ENCODE measurements at places on chromosomes 1 and 21. TPM values are rescaled to one million over a fixed set of nuclear protein-coding genes. Genes with fewer than 3 reads are reported as not detected.

OR2L5 gene
- polyA plus RNA-seq, result not detected

HJV gene
- polyA plus RNA-seq, result 0.20 TPM

KCNN3 gene
- polyA plus RNA-seq, result 2.9 TPM

FAM163A gene
- 2.1 TPM for polyA plus RNA-seq

RIPK4 gene
- polyA plus RNA-seq, result 18.2 TPM

OLFML3 gene
- polyA plus RNA-seq, result 168 TPM

- no peak for DNase-seq
Measured at GRCh38 chr1:109467301-109467777, 993 bp downstream of the SYPL2 start.

DNA sequence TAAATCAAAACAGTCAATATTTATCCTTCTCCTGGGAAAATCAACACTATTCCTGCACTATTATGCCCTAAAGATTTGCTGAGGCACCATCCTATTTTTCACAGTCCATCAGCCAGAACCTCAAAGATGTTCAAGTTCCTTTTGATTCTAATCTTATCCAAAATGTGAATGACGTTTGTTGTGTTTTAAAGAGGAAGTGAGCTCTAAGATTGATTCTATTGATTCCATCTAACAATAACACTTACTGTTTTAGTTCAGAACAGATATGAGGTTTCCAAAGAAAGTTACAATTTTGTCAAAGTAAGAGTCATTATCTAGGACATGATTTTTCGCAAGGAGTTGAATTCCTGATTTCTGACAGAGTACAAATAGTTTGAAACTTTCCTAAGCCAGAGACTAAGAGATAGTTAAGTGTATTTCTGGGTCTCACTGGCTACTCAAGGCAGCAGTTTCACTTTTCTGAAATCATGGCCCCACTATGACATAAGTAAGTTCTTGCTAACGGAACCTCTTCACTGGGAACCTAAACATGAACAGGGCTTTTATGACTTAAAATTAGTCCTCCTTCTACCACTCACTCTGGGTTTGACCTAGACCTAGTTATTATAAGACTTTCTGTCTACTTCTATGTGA is 84.7 kb downstream of the LHX9 start:
- no peak for DNase-seq

- no peak for DNase-seq
Measured at GRCh38 chr21:42755766-42756579, 102.6 kb downstream of the PDE9A start.

DNA sequence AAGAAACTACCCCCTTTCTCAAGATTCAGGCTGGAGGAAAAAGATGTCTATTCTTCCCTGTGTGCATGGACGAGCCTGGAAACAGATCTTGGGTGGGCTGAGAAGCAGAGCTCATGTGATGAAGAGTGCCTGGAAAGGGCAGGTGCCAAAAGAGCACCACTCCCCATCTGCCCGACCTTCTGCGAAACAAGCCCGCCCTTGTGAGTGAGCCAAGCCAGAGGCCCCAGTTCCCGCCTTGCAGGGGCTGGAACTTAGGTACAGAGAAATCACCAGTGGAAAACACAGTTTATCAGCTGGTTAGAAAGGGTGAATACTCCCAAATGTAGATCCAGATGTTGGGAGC is 26.7 kb upstream of the A3GALT2 start:
- DNase-seq, result no peak

DNA sequence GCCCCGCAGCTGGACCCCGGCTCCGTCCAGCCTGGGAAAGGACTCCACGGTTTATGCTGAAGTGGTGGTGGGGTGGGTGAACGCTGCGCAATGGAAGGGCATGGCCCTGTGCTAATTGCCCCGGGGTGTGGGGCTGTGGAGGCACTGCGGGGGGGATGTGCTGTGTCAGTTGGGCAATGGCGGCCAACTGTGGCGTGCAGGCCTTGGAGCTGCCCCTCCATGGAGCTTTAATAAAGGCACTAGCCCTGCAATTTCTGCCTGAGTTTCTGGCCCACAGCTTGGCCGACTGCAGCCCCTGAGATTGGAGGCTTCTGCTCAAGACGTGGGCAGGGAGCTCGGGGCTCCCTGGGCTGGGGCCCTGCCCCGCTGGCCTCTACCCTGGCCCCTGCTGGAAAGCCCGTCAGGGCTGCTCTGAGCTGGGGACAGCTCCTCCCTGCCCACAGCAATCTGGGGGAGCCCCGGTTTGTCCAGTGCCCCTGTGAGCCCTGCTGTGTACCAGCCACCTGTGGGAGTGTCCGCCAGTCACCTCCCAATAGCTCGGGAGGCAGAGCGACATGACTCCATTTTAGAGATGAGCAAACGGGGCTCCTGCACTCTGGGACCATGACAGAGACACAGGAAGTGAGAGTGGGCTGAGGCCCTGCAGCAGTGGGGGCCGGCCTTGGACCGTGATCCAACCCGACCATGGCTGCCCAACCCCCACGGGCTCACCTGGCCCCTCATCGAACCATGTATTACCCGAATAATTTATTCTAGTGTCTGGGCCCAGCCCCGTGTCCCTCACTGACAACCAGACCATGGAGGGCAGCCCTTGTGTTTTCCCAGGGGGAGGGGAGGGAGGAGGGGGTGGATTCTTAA is 8.7 kb upstream of the TNFRSF14 start:
- DNase-seq, result no peak

GRCh38 chr1:151807766-151808165 is 2.5 kb upstream of the LINGO4 start:
- no peak for DNase-seq

GRCh38 chr1:160103658-160104408 is 5.4 kb upstream of the IGSF8 start:
- no peak for DNase-seq

- no peak for DNase-seq
Measured at GRCh38 chr21:32112195-32112594, 166.7 kb downstream of the MIS18A start.

DNA sequence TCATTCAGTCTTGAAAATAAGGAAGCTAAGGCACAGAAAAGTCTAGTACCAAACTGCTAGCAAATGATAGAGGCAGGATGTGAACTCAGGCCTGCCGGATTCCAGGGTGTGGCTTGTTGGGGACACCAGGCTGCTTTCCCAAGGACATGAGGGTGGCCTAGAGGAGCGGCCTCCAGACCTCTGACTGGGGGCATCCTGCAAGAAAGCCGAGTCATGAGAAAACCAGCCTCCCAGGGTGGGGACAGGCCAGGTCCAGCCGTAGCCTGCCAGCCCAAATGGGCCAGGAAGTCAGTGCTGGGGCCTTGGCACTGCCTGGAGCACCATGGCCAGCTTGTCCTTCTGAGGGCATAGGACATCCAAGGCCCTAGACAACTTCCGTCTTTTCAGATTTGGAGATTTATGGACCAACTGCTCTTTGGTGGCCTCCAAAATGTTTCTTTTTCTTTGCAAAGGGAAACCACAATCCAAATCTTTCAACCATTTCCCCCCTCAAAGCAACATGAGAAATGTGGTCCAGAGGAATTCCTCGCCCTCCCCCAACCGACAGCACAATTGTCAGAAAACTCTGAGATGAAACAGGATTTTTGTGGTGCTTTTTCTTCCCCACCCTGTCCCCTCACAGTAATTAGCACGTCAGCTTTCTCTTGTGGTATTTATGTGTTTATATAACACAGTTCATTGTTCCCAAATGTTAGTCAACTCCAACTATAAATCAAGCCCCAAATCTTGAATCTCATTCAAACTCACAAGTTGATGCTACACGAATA is 212.3 kb downstream of the KAZN start:
- peak; percentile 79 for DNase-seq

DNA sequence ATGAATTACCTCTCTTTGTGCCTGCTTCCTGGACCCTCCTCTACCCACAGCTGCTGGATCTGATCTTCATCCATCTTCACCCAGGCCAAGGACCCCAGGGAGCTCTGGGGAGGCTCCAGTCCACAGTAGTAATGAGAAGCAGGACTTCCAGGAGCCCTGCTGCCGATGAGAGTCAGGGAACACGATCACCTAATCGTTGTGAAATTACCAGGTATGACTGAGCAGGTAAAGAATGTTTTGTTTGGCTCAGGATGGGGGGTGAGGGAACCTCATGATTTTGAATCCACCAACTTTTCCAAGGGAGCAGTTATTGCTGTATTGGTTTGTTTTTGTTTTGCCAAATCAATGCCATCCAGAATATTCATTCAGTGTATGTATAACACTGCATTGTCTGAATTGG is 454.0 kb downstream of the PLPP3 start:
- DNase-seq, result no peak

DNA sequence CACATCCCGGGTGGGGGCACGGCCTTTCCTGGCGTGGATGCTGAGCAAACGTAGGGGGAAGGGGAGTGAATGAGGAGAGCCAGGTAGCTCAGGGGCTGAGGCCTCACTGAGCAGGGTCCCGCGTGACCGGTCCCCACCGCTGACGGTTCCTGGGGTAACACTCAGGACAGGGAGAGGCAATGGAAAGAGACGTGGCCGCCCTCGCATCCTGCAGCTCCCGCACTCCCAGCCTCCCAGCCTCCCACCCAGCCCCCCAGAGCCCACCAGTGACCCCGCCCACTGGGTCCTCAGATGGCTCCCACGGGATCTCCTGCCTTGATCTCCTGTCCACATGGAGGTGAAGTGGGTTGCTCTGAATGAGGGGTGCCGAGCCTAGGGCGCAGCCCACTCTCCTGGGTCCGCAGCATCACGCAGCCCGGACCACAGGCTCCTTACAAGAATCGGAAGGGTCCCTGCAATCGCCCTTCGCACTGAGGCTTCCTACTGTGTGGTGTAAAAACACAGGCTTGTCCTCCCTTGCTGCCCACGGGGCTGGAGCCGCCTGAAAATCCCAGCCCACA is 2.4 kb downstream of the TSPEAR start:
- no peak for DNase-seq

DNA sequence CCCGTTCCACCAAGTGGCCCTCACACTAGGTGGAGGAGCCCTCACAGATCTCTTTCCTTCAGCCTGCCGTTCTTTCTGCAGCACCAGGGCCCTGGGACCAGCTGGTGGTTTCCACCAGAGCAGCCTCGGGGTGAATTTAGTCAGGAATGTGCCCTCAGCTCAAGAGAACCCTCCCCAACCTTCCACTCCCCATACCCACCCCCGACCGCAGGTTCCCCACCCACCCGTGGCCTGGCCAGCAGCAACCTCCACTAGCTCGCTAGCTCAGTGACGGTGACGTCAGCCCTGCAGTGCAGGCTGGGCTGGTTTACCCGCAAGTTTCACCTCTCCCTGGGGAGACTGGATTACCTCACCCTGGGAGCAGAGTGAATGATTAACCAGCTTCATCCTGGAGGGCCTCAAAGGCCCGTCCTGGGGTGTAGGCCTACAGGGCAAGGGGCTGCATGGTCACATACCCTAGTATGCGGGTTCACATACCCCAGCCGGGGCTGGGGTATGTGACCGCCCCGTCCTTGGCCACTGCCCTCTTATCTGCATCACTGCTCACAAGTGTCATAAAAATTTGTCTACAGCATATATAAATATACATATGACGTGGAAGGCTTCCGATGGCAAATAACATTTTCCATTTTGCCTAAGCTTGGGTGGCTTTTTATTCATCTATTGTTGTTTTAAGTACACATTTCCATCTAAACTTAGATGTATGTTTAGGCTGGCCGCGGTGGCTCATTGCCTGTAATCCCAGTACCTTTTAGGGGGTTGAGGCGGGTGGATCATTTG is 24.5 kb downstream of the ELF3 start:
- peak; percentile 70 for DNase-seq

DNA sequence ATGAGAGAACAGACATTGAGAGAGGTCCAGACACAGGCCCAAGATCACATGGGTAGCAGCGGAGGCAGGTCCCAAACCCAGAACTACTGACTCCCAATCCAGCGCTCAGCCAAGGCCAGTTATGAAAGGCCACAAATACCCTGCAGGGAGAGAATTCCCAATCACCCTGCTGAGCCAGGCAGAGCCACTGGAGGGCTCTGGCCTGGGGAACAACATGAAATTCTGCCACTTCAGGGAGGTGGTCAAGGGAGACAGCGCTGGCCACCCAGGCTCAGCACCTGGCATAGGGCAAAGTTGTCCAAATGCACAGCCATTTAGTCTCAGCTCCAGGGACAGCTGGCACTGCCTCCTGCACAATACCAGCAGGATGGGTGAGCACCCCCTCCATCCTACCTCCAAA is 27.5 kb downstream of the SLC9A1 start:
- DNase-seq, result no peak

GRCh38 chr1:13714851-13715250 is 14.9 kb downstream of the PRDM2 start:
- DNase-seq, result no peak

GRCh38 chr1:108880850-108881249 is 4.1 kb downstream of the GPSM2 start:
- no peak for DNase-seq

GRCh38 chr1:226558036-226558650 is 9.6 kb downstream of the STUM start:
- no peak for DNase-seq

All from renal cortex interstitium (tissue), 15 donors.